ENCODE measurements at places on chromosomes 16 and 17. TPM values are rescaled to one million over a fixed set of nuclear protein-coding genes. Genes with fewer than 3 reads are reported as not detected.
A peak's percentile ranks its signal among the peaks of the same experiment; 100 is the strongest.

GRCh38 chr17:64115043-64115698, 14.8 kb downstream of the ERN1 start:
- no peak overlapping the region for H3K27ac ChIP-seq
- DNase-seq = no peak
- H3K4me3 ChIP-seq = no peak overlapping the region

- H3K27ac ChIP-seq = no peak overlapping the region
- no peak for DNase-seq
- no peaks in the 10 kb centered on the region for H3K36me3 ChIP-seq
- H3K4me1 ChIP-seq = peaks cover 3% of the 10 kb centered on the region
These were observed 23.2 kb downstream of the MXRA7 start for GRCh38 chr17:76687298-76688164.

- peak overlapping the region; percentile 10 for H3K27ac ChIP-seq
- no peak overlapping the region for H3K4me3 ChIP-seq
- no peaks in the 10 kb centered on the region for H3K27me3 ChIP-seq
- DNase-seq = no peak
These were observed 108.2 kb downstream of the RPTOR start for GRCh38 chr17:80652756-80653330.

DNA sequence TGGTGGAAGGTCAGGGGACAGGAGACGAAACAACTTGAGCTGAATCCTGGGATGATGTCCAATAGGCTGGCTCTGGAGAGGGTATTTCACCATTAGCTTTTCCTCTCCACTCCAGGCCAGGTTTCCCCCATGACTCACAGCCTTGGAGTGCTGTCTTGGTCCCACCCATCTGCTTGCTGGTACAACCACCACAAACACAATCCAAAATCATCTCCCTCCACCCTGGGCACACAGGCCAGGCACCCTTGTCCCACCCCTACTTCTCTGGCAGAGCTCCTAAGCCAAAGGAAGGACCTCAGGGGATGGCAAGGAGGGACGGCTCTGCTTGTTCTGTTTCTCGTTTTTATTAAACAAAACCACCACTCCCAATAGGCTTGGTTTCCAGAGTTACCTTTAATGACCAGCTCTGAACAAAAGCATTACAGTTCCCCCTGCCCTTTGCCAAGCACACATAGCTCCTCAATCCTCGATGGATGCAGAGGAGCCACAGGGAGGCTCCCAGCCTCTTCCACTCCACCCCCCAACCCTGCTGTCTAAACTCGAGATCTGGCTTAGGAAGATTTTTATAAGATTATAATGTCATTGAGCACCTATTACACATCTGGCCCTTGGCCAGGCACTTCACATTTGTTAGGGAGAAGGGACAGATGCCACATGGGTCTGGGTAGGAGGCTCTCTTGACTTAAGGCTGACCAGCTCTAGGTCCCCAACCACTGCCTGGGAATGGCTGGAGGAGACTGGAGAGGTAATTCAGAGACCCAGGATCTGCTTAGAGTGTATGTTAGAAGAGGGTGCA, 13.3 kb downstream of the CAVIN1 start:
- H3K4me1 ChIP-seq = peaks cover 11% of the 10 kb centered on the region
- H3K27me3 ChIP-seq = no peaks in the 10 kb centered on the region
- no peaks in the 10 kb centered on the region for H3K36me3 ChIP-seq
- DNase-seq = no peak
- no peak overlapping the region for H3K4me3 ChIP-seq
- H3K27ac ChIP-seq = no peak overlapping the region

The TIMP2 gene
- total RNA-seq = 1.7 TPM

The OR3A1 gene
- total RNA-seq = 0.23 TPM

The PKMYT1 gene
- total RNA-seq = 199 TPM

The SLC52A1 gene
- 2.2 TPM for total RNA-seq

The RNF157 gene
- 73.0 TPM for total RNA-seq

The CES5A gene
- total RNA-seq = not detected
